ENCODE measurements at places on chromosomes 2 and 18.
A peak's percentile ranks its signal among the peaks of the same experiment; 100 is the strongest.

DNA sequence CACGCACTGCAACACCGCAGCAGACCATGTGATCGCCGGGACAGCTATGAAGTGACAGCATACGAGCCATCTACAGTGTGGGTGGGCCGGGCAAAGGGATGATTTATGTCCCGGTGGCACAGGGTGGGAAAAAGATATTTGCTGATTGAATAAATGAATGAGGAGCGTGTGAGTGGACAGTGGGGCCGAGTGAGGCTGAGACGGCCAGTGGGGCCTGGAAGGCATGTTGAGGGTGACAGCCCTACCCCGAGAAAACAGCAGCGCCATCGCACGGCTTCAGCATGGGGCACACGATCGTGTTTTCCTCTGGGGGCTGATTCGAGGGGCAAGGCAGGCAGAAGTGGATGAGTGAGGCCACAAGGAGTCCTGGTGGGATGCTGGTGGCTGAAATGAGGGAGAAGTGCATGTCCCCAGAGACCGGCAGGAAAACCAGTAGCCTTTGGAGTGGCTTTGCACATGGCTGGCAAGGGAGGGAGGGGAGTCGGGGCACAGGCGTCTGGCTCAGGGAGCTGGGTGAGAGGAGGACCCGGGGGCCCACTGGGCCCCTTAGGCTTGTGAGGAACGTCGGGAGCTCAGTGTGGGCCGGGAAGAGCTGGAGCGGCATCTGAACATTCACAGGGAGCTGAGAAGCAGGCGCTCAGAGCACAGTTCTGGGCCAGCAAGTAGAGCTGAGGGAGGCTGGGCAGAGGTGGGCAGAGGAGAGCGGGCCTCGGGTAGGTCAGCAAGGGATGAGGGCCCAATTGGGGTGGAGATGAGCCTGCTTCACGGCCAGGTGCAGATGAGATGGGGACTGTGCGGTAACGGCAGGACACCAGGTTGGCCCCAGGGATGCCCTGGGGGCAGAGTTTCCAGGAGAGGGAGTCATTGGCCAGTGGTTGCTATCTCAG, 32.1 kb upstream of the MAL start:
- DNase-seq = no peak

- peak; percentile 81 for DNase-seq
These were observed 1.5 kb downstream of the GAREM1 start for GRCh38 chr18:32469190-32469651.

DNA sequence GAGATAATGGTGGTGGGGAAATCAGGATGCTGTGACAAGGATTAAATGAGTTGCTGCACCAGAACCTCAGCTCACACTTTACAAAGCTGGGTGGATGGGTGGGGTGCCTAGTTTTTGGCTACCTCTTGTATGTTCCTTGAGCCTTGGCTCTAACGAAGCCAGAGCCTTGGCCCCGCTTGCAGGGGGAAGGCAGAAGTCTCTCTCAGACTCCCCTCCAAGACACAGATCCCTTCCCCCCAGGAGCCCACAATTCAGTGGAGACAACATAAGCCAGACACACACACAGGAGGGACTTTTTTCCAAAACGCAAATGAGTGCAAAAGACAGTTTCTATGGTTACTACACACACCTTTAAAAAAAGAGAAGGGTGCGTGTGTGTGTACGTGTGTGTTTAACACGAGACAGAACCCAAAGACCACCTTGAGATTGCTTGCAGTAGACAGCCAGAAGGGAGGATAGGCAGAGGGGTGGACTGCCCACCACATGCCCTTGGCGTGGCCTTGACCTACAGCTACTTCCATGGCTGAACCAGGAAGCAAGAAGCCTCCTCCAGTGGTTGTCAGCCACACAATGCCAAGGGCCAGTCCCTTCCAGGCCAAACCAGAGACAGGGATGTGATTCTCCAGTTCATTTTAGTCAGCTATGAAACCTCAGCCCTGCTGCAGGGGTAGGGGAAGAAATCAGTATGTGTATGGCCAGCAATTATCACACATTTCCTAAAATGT, 70.3 kb downstream of the BCL2L11 start:
- DNase-seq = no peak

DNA sequence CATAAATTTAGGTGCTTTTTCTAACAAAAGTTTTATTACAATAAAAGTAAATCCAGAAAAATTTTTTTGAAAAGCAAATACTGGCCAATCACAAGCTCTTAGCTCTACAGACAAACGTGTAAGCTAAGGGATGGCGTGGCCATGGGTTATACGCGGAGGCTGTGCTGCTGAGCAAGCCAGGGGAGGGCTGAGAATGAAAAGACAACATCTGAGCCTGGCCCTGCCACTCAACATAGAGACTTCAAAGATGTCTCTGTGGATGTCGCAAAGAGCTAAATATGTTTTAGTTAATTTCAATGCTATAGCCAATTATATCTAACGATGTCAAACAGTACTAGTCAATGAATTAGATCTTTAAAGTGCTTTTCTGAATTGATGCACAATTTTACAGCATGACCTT, 33.3 kb upstream of the NT5DC4 start:
- no peak for DNase-seq

GRCh38 chr18:2894841-2895370, 48.1 kb downstream of the EMILIN2 start:
- no peak for DNase-seq

- DNase-seq = no peak
These were observed 99.5 kb upstream of the FHL2 start for GRCh38 chr2:105498281-105498846.

Data from Ammon's horn (tissue), 1 donor.